ENCODE measurements at places on chromosomes 2 and 18.

DNA sequence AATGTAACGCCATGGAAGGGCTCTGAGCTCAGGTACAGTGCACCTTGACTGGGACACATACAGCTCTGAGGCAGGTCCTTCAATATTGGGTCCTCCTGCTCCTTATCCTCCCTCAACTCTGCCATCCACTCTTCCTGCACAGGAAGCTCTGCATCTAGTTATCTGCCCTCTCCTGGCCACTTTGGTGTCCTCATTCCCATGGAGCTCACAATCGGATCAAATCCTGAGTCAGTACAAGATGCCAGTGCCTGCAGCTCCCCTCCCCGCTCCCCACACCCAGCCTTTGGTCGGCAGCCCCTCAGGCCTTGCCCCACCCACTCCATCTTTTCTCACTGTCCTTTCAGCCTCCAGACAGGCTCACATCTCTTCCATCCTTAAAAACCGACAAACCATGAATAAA is 58.0 kb downstream of the LRRFIP1 start:
- no peak for DNase-seq

- DNase-seq = no peak
These were observed 37.4 kb downstream of the SCTR start for GRCh38 chr2:119486886-119487285.

GRCh38 chr2:206739271-206739670 is 21.1 kb upstream of the DYTN start:
- no peak for DNase-seq

- DNase-seq = peak; percentile 54
These were observed 44.3 kb downstream of the SERTAD2 start for GRCh38 chr2:64609227-64609941.

DNA sequence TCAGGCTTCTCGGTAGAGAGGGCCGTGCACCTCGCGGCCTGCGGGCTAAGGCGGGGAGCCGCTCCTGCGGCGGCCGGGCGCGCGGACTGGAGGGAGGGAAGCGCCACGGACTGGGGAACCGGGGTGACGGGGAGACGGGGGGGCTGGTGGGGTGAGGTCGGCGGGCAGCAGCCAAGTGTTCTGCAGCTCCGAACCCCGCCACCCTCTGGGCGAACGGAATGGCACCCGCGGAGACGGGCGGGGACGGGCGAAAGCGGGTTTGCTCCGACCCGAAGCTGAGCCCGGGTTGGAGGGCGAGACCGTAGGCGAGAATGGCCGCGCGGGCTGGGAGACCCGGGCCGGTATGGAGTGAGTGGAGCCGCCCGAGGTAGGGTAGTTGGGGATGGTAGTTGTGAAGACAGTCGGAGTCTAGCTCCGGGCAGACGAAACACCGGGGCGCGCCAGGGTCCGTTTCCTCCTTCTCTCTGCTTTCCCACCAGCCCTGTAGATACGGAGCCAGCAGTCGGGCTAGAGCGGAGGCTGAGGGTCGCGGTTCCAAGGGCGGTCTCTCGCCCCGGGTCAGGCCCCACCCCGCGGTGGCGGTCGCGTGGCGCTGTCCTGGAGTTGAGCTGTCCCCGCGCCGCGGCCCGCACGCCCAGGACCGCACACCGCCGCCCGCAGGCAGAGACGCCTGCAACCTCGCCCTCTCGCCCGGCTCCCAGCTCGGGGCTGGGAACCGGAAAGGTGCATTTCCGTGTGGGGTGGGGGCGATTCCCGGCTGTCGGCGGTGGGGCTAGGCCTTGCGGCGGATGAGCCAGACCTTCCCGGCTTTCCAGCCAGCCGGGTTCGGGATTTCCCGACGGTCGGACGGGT is 160.3 kb upstream of the SIX2 start:
- DNase-seq = peak; percentile 69

- DNase-seq = no peak
These were observed 37.4 kb downstream of the SMAD2 start for GRCh38 chr18:47893047-47893446.

GRCh38 chr2:43136011-43136799 is 90.2 kb downstream of the ZFP36L2 start:
- DNase-seq = no peak

GRCh38 chr2:240764605-240765004 is 55.4 kb downstream of the KIF1A start:
- DNase-seq = no peak

DNA sequence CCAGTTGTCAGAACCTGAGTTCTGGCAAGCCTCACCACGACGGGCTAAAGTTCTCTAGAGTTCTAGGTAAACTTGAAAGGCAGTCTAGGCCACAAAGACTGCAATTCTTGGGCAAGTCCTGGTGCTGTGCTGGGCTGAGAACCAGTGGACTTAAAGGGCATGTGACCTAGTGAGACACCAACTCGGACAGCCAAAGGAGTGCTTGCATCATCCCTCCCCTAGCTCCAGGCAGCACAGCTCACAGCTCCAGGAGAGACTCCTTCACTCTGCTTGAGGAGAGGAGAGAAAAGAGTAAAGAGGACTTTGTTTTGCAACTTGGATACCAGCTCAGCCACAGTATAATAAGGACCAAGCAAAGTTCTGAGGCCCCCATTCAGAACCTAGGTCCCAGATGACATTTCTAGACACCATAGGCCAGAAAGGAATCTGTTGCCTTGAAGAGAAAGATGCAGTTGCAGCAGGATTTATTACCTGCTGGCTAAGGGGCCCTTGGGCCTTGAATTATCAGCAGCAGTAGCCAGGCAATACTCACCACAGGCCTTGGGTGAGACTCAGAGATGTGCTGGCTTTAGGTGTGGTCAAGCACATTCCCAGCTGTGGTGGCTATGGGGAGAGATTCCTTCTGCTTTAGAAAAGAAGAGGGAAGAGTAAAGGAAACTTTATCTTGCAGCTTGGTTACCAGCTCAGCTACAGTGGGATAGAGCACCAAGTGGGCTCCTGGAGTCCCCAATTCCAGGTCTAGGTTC is 51.8 kb downstream of the UPP2 start:
- no peak for DNase-seq

- DNase-seq = no peak
These were observed 31.8 kb upstream of the GCC2 start for GRCh38 chr2:108417254-108417653.

DNA sequence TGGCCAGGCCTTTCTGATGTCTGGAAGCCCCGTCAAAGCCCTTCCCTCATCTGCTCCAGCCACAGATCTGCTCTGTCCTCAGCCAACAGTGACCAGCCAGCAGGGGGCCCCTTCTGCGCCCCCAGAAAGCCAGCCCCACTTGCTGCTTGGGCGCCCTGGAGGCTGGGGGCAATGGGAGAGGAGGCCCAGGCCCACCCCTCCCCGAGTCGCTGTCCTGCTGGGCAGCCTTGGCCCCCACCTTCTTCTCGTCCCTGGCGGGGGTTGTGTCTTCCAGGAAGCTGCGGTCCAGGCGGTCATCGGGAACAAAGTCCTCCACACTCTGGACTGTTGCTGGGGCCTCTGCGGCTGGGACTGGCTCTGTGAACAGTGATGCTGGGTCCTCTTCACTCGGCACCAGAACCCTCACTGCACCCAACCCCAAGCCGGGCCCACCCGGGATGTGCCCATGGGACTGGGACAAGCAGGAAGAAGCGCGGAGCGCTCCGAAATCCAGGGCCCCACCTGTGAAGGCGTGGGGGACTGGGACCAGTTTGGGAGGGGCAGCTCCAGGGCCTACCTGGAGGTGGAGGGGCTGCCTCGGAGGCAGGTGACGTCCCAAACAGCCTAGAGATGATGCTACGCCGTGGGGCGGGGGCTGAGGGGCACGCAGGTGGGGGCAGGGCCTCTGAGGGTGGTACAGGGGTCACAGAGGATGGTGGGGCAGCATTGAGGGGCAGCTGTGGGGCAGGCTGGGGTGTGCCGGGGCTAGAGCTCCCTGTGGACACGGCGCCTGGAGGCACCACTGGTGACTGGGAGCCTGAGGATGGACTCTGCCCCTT is 257.6 kb downstream of the ANKRD30B start:
- DNase-seq = no peak

DNA sequence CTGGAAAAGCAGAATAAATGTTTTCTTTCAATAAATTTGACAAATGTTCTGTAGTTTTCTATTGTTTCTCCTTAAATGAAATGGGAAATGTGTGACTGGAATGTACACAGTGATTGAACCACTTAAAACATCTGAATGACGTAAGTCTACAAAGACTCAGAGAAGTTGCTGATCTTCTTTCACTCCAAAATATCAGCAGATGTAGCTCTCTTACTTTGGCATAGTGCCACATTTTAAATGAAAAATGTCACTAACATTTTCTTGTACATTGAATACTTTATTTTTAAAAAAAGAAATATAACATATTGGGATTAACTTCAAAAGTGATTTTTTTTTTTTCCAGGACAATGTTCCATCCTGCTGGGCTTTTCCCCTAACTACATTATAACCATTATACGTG is 565.6 kb downstream of the TMEM182 start:
- DNase-seq = no peak

DNA sequence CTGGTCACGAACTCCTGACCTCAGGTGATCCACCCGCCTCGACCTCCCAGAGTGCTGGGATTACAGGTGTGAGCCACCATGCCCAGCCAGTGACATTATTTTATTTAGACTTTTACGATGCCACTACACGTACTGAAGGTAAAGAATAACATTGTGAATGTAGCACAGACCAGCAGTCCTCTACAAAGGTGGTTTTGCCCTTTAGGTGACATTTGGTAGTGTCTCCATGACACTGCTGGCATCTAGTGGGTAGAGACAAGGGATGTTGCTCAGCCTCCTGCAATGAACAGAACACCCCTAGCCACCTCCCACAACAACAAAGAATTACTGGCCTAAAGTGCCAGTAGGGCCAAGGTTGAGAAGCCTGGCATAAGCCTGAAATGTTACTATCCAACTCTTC is 69.5 kb downstream of the MYOM1 start:
- no peak for DNase-seq

All from right hindlimb (tissue), 1 donor.